Smooth muscle cell of trachea (primary cell): ENCODE measurements at places on chromosomes 2 and 18. TPM values are rescaled to one million over a fixed set of nuclear protein-coding genes. Genes with fewer than 3 reads are reported as not detected.

The PDE11A gene
- total RNA-seq, result not detected in 2 replicates

The SLC5A7 gene
- not detected in 2 replicates for total RNA-seq

The BUB1 gene
- 5.0 and 65.7 TPM in 2 replicates for total RNA-seq

The REG1B gene
- total RNA-seq, result not detected in 2 replicates

The OSBPL6 gene
- total RNA-seq, result 2.2 and 2.3 TPM in 2 replicates

The CRYGC gene
- not detected in 2 replicates for total RNA-seq

The CSRNP3 gene
- total RNA-seq, result 2.8 and 3.0 TPM in 2 replicates

The B4GALT6 gene
- total RNA-seq, result 2.6 and 6.0 TPM in 2 replicates

The SCTR gene
- total RNA-seq, result not detected in 2 replicates

The AMER3 gene
- under 0.01 TPM in 1 of 2 replicates, not detected in the other for total RNA-seq

The NYAP2 gene
- not detected in 2 replicates for total RNA-seq

The HAAO gene
- 2.3 and 6.3 TPM in 2 replicates for total RNA-seq

The CROCC2 gene
- total RNA-seq, result 0.50 and 1.0 TPM in 2 replicates

The LIPG gene
- total RNA-seq, result 0.58 and 0.83 TPM in 2 replicates

The CD28 gene
- under 0.01 TPM in 1 of 2 replicates, not detected in the other for total RNA-seq

The NPPC gene
- total RNA-seq, result not detected in 2 replicates

The PIGN gene
- total RNA-seq, result 41.8 and 58.9 TPM in 2 replicates

The KCNG2 gene
- total RNA-seq, result 0.73 and 3.3 TPM in 2 replicates

The DSC3 gene
- total RNA-seq, result 0.15 and 0.33 TPM in 2 replicates

The SLC9A2 gene
- total RNA-seq, result under 0.01 TPM in 2 replicates

The SATB2 gene
- total RNA-seq, result 11.3 and 20.2 TPM in 2 replicates

The CHAC2 gene
- total RNA-seq, result 0.83 and 5.5 TPM in 2 replicates

The SOS1 gene
- 23.5 and 30.0 TPM in 2 replicates for total RNA-seq

The ST8SIA3 gene
- not detected in 2 replicates for total RNA-seq

The LIMS3 gene
- total RNA-seq, result 2.3 TPM in 1 of 2 replicates, not detected in the other

The ING5 gene
- total RNA-seq, result 20.1 and 31.8 TPM in 2 replicates

The SNED1 gene
- total RNA-seq, result 52.9 and 124 TPM in 2 replicates

The SCN2A gene
- total RNA-seq, result 2.0 and 7.8 TPM in 2 replicates

The PDCD1 gene
- total RNA-seq, result not detected in 2 replicates

The TRIM43 gene
- not detected in 2 replicates for total RNA-seq
